ENCODE measurements at places on chromosomes 2 and 18.

- no peak for DNase-seq
Observed at GRCh38 chr2:74373221-74373676, 6.9 kb downstream of the DCTN1 start.

GRCh38 chr2:104857262-104858005, 3.5 kb downstream of the POU3F3 start:
- no peak for DNase-seq

GRCh38 chr2:73907840-73908452, 15.1 kb downstream of the ACTG2 start:
- DNase-seq, result peak; percentile 49

DNA sequence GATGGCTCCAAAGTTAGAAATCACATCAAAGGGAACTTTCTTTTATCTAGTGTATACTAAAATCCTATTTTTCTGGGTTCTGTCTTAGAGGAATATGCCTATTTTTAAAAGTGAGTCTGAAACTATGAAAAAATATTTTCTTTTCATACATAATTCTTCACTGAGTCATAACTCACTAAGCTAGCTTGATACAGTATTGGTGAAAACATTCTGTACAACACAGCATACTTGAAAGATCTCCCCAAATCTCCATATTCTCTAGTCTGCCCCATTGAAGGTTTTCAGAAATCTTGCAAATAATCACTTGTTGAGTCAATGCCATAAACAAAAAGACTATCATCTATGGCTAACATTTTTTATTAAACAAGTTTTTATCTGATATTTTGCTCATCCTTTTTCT, 44.5 kb downstream of the COL3A1 start:
- no peak for DNase-seq

Data from stimulated activated CD4-positive, alpha-beta T cell treated with anti-CD3 and anti-CD28 coated beads, Interleukin-1b, Interleukin-23, amount 100 ng/mL, for 4 hours (primary cell).